ENCODE measurements at places on chromosomes 6 and 20.

DNA sequence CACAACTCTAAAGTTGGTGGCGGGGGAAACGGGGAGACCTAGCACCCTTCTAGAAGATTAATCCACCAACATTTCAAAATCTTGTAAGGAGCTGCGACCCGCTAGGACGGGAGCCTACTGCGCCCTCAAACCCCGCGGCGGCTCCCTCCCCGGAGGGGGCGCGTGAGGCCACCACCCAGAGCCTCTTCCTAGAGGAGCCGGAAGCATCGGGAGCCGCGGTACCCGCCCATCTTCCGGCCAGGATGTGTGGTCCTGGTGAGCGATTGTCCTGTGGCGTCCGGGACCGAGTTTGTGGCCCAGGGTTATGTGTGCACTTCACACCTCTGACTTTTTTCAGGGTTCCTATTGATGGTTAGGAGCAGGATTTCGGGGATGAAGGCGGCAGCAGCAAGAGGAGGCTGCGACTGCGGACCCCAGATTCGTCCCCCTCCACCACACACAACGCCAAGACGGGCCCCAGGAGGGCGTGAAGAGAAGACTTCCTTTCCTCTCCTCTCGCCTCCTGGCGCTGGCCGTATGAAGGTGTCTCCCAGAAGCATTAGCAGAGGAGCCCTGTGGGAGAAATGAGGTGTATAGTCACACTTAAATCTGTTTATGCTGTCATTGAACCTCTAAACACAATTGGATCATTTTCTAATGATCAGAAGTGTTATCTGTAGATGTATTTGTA is 10.7 kb downstream of the ZNF165 start:
- DNase-seq, result no peak

DNA sequence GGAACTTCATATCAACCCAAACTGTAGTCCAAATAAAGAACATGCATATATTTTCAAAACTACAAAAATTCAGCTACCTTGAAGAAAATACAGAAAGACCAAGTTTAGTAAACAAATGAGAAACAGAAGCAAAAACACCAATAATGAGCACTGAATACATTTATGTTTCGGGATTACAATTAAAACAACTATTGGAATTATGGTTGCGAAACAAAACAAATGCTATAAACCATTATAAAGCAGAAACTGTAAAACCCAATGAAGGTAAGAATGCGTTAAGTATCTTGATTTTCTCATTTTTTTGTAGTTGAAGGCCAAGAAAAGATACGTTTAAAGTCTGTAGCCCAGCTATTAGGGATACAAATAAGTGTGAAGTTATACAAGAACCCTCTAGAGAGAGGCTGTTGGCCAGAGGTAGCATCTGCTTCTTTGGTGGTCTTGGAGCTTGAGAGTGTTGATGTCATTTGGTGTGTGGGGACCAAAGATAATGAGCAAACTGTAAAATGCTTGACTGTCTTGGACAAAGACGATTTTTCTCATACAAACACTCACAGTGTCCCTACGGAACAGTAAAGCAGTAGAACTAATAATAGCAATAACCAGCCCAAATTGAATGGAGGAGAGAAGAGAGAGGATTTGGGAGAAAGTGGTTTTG is 111.5 kb downstream of the PRND start:
- no peak for DNase-seq

GRCh38 chr6:74409447-74409846 is 713.4 kb downstream of the CD109 start:
- no peak for DNase-seq

DNA sequence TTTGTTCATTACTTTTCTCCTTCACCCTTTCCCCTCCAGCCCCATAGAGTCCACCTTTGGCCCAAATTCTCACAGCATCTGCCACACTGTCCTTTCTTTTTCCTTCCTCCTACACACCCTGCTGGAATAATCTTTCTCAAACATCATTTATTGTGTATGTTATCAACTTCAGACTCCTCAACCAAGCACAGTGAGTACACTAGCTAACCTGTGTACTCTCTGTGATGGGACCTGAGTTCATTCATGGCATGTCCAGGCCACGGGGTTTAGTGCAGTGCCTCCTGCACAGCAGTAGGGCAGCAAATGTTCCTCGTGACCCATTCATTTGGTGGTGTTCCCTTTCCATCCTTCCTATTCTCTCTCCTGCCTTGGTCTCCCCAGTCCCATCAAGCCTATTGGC is 7.1 kb upstream of the ARMC12 start:
- no peak for DNase-seq

DNA sequence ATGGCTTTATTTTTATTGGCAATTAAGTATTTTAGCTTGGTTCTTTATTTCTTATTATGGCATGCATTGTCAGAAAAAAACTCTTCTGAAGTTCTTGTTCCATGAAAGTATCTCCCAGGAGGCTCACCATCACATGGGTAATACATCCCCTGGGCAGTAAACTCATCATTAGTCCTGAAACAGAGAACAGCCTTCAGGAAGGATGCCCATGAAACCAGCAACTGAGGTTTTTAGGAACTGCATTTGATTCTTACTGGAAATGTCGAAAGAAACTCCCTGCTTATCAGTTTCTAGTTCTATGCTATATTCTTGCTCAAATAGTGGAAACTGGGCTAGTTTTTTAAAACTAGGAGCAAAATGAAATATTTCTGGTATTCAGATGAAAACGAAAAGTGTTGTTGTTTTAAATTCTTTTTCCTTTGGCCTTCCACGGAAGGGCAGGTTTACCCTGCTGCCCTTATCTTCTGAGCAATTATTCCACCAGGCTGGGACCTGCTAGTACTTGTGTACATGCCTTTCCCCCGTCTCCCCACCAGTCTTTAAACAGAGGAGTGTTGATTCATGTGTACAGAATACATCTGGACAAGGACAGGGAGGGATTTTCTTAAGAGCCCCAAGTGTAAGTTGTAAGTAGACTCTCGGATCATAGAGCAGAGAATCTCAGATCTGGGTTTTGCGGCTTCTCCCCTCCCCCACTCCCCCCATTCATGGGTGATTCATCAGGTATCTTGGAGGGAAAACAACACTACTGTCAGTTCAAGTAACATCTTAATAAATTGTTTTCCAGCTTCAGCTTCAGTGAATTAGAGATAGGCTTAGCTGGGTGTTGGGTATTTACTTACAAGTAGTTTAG is 81.5 kb downstream of the RTN4IP1 start:
- DNase-seq, result peak; percentile 46

GRCh38 chr20:51206032-51206662 is 183.2 kb upstream of the KCNG1 start:
- no peak for DNase-seq

- DNase-seq, result no peak
Observed at GRCh38 chr6:112015725-112016124, 38.2 kb upstream of the CCN6 start.
